Lower lobe of right lung (tissue), 2 donors: ENCODE measurements at places on chromosomes 12 and 14. TPM values are rescaled to one million over a fixed set of nuclear protein-coding genes. Genes with fewer than 3 reads are reported as not detected.

DNA sequence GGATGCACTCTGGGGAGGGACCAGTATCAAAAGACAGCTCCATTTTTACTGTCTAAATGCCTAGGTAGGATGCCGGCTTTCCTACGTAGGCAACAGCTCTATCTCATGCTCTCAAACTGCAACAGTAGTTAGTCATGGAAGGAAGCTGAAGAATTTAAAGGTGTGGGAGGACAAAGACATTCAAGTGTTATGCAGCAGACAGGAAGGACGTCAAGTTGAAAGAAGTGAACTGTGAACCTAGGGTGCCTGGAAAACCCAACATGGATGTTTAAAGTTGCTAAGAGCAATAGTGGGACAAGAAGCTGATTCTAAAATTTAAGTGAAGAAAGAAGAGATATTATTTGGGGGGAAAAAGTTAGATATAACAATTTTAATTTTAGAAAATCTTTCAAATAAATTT lies 5.9 kb downstream of the SEC23A start:
- peaks cover 48% of the 10 kb centered on the region for H3K4me1 ChIP-seq
- no peak for DNase-seq
- H3K4me3 ChIP-seq = no peak overlapping the region
- peak overlapping the region; percentile 4 for H3K27ac ChIP-seq
- peaks cover 38% of the 10 kb centered on the region for H3K36me3 ChIP-seq

LBHD2 gene
- total RNA-seq = not detected

DNA sequence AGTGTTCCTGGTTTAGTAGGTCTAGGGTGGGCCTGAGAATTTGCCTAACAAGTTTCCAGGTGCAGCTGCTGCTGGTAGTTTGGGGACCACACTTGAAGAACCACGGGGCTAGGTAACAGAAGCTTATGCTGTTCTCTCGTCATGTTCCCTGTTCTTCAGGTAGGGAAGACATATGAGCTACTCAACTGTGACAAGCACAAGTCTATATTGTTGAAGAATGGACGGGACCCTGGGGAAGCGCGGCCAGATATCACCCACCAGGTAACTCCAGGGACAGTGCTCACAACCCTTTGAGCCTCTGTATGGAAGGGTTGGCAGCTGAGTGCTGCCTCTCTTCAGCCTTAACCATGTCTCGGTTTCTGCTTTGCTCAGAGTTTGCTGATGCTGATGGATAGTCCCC lies 3.5 kb downstream of the EMG1 start:
- H3K4me1 ChIP-seq = peaks cover 44% of the 10 kb centered on the region
- no peak for DNase-seq
- no peak overlapping the region for H3K4me3 ChIP-seq
- no peaks in the 10 kb centered on the region for H3K27me3 ChIP-seq
- no peak overlapping the region for H3K27ac ChIP-seq

LRRIQ1 gene
- total RNA-seq = 10.6 TPM

DNA sequence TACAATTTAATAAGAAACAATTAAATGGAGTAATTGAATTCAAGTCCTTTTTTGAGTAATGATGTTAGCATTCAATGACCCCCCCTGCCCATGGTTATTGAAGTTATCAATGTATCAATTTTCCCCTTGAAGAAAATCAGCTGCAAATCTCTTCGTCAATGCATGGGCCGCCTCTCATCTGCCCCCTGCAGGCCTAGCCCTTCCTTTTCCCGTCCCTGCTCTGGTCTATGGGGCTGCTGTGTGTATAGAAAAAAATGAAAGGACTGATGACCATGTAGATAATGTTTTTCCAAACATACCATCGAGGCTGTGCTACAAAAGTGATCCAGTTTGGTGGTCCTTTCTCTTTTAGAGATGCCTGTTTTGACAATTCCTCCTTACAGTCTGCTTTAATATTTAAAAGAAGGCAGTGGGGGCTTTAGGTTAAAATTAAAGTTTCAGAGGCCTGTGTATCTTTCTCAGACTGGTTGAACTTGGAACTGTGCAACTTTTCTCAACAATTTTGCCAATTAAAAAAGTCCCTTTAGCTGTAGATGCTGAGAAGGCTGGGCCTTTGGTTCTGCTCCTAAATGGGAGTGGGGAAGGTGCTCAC lies 98.4 kb downstream of the APAF1 start:
- no peak overlapping the region for H3K27ac ChIP-seq
- no peaks in the 10 kb centered on the region for H3K4me1 ChIP-seq
- H3K27me3 ChIP-seq = peaks cover 17% of the 10 kb centered on the region
- DNase-seq = no peak
- H3K4me3 ChIP-seq = no peak overlapping the region

RTN1 gene
- total RNA-seq = 18.2 TPM

DNA sequence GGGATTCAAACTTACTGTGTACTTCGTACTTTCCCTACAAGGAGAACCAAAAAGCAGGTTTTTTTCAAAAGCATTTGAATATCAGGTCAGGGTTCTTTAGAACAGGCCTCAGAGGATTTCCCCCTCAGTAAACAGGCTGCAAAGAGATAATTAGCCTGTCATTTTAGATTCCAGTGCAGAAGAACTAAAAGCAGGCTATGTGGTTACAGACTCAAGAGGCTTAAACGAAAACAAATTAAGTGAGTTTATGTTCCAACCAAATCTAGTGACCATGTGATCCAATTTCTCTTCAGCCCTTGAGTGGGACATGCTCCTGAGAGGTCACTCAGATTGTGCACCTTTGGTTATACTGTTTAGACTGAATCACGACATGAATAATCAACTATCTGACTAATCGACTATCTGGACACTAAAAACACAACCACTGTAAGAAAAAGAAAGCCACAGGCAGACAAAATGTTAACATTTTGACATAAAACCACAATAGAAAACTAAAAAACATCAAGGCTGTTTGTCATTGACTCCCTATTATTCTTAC lies 4.5 kb downstream of the TMED8 start:
- DNase-seq = no peak
- no peak overlapping the region for H3K27ac ChIP-seq
- no peak overlapping the region for H3K4me3 ChIP-seq
- H3K4me1 ChIP-seq = peaks cover 12% of the 10 kb centered on the region
- H3K27me3 ChIP-seq = no peaks in the 10 kb centered on the region

PRH2 gene
- not detected for total RNA-seq

DDHD1 gene
- 32.6 TPM for total RNA-seq

SIX6 gene
- not detected for total RNA-seq

GRCh38 chr12:74245458-74245857 lies 292.2 kb upstream of the ATXN7L3B start:
- no peaks in the 10 kb centered on the region for H3K36me3 ChIP-seq
- H3K4me3 ChIP-seq = no peak overlapping the region
- H3K4me1 ChIP-seq = no peaks in the 10 kb centered on the region
- no peaks in the 10 kb centered on the region for H3K27me3 ChIP-seq
- DNase-seq = no peak
- H3K27ac ChIP-seq = no peak overlapping the region

CAND1 gene
- total RNA-seq = 104 TPM

DNA sequence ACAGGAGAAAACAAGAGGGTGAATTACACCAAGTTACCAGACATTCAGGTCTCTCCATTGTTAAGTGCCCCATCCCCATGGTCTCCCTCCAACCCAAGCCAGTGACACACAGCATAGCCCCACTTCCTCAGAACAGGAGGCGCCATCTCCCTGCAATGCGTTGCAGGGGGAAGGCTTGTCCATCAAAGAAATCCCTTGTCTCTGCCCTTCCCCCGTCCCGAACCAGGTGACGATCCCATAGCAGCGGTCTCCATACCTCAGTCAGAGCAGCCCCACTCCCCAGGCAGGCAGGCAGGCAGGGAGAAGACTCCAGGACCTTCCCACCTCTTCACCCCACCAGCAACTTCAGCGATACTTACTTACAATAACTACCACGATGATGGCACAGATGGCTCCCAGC lies 5.9 kb downstream of the VAMP1 start:
- no peak overlapping the region for H3K4me3 ChIP-seq
- H3K36me3 ChIP-seq = peaks cover 78% of the 10 kb centered on the region
- peaks cover 72% of the 10 kb centered on the region for H3K4me1 ChIP-seq
- DNase-seq = no peak

DNA sequence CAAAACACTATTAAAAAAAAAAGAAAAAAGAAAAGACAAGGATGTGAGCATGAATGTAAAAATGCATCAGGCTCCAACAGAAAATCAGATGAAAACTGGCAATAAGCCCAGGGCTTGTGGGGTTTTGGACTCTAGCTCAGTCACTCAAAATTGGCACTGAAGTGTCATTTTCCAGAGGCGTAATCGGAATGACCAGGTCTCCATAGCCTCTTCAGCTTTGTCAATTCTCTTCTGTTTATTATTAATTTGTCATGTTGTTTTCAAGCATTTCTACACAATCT lies 137.2 kb upstream of the TRHDE start:
- no peak for DNase-seq
- no peak overlapping the region for H3K4me3 ChIP-seq
- no peak overlapping the region for H3K27ac ChIP-seq
